Stimulated activated CD4-positive, alpha-beta T cell treated with anti-CD3 and anti-CD28 coated beads, Interleukin-2, amount 100 ng/mL, for 24 hours (primary cell): ENCODE measurements at places on chromosomes 3 and 15.

- DNase-seq: no peak
Measured at GRCh38 chr3:53188720-53189119, 27.7 kb downstream of the PRKCD start.

GRCh38 chr3:123853686-123854372, 30.3 kb downstream of the MYLK start:
- DNase-seq: no peak

DNA sequence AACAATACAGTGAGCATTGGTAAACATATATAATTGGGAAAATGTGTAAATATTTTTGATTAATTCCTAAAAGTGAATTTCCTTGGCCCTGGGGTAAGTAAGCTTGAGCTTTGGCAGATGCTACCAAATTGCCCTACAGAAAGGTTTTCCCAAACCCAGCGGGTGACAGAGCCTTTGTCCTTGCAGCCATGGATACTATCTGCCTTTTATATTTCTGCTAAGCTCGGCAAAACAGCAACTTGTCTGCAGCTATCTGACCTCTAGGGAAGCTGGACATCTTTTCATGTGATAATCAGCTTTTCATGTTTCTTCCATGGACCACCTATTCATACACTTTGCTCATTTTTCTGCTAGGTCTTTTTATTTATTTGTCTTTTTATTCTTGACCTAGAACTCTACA, 64.7 kb upstream of the SEC22A start:
- no peak for DNase-seq

GRCh38 chr3:151305060-151305774, 11.4 kb downstream of the GPR87 start:
- DNase-seq: peak; percentile 44

DNA sequence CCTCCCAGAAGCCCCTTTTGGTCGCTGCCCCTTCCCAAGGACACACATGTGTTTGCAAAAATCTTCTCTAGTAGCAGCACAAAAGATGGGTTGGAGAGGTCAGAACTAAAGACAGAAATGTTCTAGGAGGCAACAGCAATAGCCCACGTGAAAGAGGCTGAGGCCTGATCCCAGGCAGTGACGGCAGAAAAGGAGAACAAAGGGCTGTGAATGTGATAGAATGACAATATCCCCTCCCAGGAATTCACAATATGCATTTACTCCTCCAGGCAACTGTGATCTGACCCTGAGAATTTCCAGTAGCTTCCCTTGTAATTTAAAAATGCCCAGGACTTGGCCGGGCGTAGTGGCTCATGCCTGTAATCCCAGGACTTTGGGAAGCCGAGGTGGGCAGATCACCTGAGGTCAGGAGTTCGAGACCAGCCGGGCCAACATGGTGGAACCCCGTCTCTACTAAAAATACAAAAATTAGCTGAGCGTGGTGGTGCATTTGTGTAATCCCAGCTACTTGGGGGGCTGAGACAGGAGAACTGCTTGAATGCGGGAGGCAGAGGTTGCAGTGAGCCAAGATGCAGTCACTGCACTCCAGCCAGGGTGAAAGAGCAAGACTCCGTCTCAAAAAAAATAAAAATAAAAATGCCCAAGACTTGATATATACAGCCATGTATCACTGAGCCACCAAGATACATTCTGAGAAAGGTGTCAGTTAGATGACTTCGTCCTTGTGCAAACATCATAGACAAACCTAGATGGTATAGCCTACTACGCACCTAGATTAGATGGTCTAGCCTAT, 43.6 kb upstream of the PIAS1 start:
- DNase-seq: no peak

DNA sequence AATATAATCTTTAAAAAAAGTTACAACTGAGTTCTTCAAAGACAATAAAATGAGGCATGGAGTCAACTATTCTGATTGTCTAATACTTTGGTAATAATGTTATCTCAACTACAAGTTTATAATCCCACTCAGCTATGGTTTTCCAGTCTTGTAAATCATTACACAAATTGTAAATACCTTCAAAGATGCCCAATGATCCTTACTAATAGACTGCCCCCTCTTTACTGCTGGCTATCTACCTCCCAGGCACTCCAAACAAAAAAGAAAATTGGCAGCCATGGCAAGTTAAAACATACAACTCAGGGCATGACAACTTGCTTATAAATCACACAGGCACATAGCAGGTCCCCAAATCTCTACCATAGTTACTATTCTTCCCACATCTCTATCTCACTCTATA, 58.5 kb downstream of the ZNF280D start:
- no peak for DNase-seq

DNA sequence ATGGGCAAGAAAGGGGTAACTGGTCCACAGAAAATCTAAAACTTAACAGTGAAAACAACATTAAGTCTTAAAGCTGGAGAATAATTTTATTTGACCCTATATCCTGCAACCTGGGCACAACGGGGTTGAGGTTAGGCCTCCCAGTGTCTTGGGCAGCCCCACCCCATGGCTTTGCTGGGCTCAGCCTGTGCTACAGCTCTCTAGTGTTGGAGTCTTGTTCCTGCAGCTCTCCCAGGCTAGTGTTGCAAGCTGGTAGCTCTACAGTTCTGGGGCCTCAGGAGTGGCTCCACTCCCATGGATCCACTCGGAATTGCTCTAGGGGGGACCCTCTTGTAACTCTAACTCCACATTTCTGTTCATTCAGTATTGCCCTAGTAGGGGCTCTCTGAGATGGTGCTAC, 24.9 kb upstream of the GNB4 start:
- DNase-seq: no peak

- DNase-seq: no peak
Measured at GRCh38 chr15:35674873-35675781, 129.2 kb upstream of the DPH6 start.

GRCh38 chr3:97822359-97822775, 556 bp downstream of the CRYBG3 start:
- DNase-seq: peak; percentile 31

- no peak for DNase-seq
Measured at GRCh38 chr15:65528461-65529060, 1.7 kb upstream of the HACD3 start.

- DNase-seq: no peak
Measured at GRCh38 chr15:47870956-47871625, 153.8 kb downstream of the SEMA6D start.

- DNase-seq: no peak
Measured at GRCh38 chr3:47291158-47291753, 8.5 kb downstream of the KLHL18 start.

- peak; percentile 67 for DNase-seq
Measured at GRCh38 chr15:90829942-90830440, 38.4 kb upstream of the FURIN start.

DNA sequence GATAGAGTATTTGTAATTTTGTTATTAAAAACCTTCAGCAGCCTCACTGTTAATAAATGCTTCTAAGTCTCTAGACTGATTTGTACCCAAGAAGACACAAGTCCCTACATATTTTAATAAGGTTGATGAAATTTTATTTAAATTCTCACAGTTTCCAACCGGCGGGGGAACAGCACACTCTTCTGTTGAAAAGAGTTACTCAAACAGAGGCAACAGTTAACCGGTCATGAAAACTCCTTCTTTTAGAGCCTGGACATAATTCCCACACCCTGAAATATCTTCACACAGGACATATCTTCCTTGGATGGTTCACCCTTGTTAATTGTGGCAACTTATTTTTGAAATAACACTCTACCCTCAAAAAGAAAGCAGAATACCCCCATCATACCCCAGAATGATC, 278.8 kb downstream of the FOXP1 start:
- peak; percentile 41 for DNase-seq

GRCh38 chr3:185726254-185726967, 98.4 kb downstream of the IGF2BP2 start:
- DNase-seq: no peak

DNA sequence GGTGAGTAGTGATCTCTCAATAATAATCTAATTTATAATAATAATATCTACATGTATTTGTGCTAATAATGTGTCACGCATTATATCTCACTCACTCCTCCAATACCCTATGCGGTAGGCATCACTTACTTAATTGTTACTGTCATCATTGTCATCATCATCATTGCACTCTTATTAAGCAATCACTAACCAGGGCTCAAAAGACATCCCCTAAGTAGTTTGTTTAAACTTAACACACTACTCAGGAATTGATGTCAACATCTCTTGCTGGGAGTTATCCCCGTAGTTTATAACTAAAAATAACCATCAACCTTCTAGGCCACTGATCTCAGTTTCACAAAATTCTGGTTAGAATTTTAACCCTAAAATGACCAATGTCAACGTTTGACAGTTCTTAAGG, 56.8 kb upstream of the ICE2 start:
- DNase-seq: no peak

- no peak for DNase-seq
Measured at GRCh38 chr3:155208183-155208800, 85.2 kb downstream of the STRIT1 start.

DNA sequence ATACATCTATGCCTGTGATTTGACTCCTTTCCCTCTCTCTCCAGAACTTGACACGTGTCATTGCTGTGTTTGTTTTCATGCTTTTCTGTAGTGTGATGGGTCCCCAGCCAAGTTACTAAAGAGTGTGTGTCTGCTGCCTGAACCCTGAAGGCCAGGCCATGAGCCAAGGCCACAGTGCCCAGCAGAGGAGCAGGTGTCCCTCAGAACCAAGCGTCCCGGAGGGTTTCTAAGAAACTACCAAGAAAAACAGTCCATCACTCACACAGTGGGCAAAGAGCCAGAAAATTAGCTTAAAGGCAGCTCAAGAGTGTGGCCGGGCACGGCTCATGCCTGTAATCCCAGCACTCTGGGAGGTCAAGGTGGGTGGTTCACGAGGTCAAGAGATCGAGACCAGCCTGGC, 35.2 kb downstream of the FBXO45 start:
- DNase-seq: no peak

DNA sequence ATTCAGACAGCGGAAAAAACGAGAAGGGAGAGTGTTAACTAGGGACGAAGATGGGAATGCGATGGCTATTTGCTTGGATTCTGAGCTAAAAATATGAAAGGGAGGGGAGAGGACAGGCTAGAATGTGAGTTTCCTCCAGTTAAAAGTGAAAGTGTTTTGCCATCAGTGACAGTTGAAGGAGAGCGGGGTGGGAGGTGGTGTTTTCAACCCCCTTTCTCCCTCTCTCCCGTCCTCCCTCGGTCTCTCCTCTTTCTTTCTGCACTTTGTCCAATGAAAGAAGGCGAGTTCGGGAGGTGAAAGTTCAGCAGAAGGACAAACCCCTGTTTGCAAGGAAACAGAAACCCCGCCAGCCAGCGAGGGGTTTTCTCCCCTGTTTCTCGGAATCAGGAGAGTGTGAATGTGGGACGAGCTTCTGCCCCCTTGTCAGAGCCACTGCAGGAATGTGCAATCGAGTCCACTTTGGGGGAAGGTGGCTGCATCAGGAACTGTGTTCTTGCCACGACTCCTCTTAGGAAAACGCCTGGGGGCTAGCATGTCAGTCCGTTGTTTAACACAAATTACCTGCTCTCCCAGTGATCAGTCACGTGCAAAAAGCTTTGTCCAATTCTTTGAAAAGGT, 975 bp upstream of the FOXP1 start:
- peak; percentile 69 for DNase-seq

- no peak for DNase-seq
Measured at GRCh38 chr15:74044267-74045110, 37.9 kb downstream of the GOLGA6A start.

GRCh38 chr3:83622526-83622925, 1336.3 kb upstream of the CADM2 start:
- no peak for DNase-seq

- no peak for DNase-seq
Measured at GRCh38 chr3:151445273-151446001, 15.4 kb downstream of the IGSF10 start.

- DNase-seq: no peak
Measured at GRCh38 chr15:45586601-45587094, 531 bp upstream of the BLOC1S6 start.

GRCh38 chr15:74543583-74543982, 2.6 kb downstream of the ARID3B start:
- peak; percentile 8 for DNase-seq

GRCh38 chr3:194730365-194730764, 44.7 kb downstream of the FAM43A start:
- DNase-seq: no peak

DNA sequence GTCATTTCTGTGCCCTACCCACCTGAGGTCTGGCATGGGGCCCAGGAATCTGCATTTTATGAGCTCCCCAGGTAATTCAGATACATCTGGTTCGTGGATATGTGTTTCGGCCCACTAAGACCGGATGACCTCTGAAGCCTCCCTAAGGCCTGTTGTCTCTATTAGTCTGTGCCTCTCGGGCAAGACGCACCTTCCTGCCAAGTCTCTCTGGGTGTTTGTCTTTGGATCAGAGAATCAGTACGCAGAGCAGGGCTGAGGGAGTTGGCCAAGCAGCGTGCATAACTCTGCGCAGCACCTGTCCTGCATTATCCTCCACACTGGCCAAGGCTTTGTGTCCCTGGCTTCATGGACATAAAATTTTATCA, 181.0 kb downstream of the THSD4 start:
- no peak for DNase-seq

DNA sequence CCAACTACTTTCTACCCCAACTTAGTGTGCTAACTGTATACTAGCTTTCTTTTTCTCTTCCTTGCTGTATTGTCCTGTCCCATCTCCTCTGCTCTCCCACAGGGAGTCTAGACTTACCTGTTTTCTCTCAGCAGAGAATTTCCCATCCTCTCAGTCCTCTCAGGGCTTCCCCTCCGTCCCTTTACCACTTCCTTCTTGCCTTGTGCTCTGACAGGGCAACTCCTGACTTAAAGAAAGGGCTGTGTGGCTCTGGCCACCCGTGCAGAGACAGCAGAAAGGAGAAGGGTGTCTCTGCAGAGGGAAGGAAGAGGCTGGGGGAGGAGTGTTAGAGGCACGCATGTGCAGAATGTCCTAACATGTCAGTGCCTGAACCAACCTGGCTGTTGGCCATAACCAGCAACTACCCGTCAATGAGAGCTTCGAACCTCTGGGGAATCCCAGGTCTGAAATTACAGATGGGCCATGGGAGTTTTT, at the start of gene GCSAM:
Gene GCSAM (minus strand): TSS at position 274 of the 474 bp plus-strand sequence. CDS start 128 bp downstream, at position 146.
- peak; percentile 64 for DNase-seq

DNA sequence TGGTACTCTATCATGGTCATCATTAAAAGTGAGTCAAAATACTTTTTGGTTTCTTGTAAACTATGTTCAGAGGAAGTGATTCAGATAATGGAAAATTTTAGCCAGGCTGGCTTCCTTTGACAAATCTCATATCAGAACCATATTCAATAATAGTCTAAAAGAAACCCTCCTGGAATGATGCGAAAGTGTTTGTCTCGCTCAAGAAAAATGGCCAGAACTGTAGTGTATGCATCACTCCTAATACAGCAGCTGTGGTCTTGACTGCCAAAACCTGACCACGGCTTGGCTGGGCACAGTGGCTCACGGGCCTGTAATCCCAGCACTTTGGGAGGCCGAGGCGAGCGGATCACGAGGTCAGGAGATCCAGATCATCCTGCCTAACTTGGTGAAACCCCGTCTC, 35.6 kb upstream of the KCNMB2 start:
- DNase-seq: no peak
